ENCODE measurements at places on chromosomes 11 and 22. TPM values are rescaled to one million over a fixed set of nuclear protein-coding genes. Genes with fewer than 3 reads are reported as not detected.
A peak's percentile ranks its signal among the peaks of the same experiment; 100 is the strongest.

The PATE4 gene
- not detected for total RNA-seq

The UPB1 gene
- total RNA-seq: not detected

The INCENP gene
- 47.5 TPM for total RNA-seq

The RBM7 gene
- total RNA-seq: 5.6 TPM

The FGF19 gene
- total RNA-seq: not detected

DNA sequence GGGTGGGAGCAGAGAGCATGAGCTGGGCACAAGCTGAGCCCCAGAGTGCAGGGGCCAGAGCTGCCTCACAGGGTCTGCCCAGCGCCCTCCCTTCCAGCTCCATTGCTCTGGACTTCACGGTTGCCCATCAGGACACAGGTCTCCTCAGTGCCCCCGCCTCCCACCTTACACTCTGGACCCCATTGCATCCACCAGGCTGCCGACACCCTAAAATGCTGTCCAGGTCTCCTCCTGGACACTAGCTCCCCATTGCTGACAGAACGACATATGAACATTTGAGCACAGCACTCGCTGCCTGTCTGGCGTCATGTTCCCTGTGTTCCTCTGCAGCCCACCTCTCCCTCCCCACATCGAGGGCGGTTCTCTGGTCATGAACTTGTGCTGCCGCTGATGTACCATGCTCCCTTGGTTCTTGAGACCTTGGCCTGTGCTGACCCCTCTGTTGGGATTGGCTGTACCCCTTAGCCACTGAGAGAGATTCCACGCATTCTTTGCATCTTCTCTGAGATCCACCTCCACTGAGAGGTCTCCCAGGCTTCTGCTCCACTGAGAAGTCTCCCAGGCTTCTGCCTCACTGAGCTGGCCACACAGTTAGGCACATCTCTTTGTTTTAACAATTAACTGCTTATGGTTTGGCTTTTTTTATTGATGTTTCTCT is 34.2 kb upstream of the NECTIN1 start:
- DNase-seq: no peak

DNA sequence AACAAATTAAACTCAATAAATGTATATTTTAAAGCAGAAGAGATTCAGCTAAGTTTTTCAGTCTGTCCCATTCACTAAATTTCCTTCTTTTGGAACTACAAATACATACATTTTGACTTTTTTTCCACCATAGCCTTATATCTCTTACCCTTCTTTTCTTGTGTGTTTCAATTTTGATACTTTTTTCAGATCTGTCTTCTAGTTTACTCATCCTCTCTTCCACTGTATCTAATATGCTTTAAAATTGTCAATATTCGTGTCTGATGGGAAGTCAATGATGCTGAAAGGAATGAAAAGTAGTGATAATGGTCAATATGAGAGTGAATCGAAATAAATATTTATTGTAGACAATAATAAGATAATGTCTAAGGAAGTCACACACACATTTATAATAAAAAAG is 332.3 kb upstream of the KIRREL3 start:
- DNase-seq: no peak

DNA sequence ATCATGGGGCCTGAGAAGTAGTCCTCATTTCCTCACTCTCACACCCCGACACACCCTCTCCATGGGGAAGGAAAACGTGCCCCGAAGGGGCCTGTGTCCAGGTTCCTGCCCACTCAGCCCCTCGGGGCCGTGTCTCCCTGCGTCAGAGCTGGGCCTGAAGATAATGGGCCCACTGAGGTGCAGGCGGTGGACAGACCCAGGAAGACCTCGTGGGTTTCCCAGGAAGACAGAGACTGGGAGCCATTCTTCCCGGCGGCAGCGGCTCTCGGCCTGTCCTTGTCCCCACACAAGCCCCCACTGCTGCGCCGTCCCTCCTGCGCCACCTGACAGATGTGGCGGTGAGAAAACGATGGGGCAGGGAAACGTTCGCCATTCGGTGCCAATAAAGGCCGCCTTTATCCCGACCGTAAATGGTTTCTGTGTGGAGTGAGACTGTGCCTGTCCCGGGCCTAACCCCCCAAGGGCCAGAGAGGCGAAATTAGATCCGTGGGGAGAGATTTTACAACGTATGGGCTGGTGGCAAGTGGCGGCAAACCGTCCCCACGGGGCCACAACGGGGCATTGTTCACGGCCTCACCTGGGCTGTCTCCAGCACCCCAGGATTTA is 89.0 kb downstream of the CDKN1C start:
- no peak for DNase-seq

DNA sequence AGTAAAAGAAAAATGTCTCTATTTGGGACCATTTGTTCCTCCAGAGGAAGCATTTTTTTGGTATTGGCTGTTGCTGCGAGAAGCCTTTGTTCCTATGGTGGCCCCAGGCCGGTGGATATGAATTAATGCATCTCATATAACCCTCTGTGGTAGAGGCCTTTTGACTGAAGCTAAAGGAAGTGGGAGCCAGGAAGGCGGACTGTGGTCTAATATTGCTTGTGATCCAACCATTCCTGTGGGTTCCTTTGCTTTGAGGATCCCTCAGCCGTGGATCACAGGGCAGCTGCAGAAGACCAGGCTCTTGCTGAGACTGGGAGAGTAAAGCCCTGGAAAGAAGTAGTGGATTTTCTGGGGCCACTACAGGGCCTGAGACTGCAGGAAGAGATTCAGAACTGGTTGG is 68.3 kb upstream of the NAV2 start:
- DNase-seq: no peak

- DNase-seq: no peak
These were observed 9.6 kb downstream of the QSER1 start for GRCh38 chr11:32902089-32902665.

DNA sequence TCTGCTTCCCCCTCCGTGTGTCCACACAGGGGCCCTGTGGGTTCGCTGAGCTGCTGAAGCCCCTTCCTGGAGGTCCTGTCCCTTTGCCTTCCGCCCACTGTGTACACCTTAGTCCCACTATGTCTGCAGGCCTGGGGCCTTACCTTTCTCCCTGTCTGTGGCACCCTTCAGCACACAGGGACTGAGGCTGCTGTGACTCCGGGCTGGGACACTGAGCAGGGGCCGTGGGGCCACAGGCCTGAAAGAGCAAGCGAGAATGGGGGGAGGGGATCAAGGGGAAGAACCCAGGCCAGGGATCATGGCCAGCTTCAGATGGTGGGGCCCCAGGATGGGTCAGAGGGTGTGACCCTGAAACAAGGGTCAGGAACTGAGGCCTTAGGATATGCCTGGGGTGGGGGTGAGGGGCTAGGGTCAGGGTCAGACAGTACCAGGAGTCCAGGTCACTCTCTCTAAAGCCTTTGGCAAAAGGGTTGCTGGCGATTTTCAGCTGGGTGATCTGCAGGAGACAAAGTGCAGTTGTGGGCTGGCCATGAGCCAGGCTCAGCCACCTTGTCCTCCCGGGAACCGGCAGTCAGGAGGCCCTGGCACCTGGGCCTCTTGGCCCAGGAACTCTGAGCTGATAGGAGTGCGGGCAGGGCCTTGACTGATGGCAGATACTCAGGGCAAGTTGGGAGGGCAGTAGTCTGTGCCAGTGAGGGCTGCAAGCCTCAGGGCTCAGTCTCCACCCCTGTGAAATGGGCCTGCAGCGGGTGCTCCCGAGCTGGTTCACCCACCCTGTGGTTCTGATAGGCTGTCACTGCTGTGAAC is 2.6 kb upstream of the NUDT8 start:
- DNase-seq: no peak

DNA sequence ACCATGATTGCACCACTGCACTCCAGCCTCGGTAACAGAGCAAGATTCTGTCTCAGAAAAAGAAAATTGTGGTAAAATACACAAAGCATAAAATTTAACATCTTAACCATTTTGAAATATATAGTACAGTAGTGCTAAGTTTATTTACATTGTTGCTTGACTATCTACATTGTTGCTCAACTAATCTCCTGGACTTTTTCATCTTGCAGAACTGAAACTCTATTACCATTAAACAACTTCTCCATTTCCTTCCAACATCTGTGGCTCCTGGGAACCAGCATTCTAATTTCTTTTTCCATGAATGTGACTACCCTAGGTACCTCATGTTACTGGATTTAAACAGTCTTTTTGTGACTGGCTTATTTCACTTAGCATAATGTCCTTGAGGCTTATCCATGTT is 13.5 kb upstream of the VWA5A start:
- DNase-seq: no peak

- no peak for DNase-seq
These were observed 302.4 kb upstream of the SORL1-AS1 start for GRCh38 chr11:121755191-121755590.

GRCh38 chr11:28627690-28628255 is 519.6 kb downstream of the METTL15 start:
- DNase-seq: no peak

DNA sequence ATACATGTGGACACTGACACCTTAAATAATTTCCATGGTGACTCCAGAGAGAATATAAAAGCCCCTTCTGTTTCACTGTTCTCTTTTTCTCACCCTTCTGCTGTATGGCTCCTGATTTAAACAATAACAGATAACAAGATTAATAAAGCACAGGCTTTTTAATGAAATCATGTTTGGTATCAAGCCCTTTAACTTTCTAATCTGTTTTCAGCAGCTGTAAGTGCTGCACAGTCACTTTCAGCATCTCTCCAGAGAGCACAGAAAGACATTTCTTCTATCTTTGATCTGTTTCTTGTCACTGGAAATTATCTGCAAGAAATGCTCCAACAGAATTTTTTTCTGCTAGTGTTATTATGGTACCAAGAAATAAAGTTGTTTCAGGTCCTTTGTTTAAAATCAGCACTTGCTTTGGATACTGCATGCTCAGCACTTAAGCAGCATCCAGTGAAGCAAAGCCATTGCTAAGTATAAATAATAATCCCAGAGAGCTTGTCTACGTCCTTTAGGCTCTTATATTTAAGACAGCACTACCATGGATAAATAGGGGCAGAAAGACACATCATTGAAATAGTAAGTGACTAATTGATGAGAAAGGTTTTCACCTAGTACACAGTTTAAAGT is 134.2 kb upstream of the CARD18 start:
- DNase-seq: no peak

DNA sequence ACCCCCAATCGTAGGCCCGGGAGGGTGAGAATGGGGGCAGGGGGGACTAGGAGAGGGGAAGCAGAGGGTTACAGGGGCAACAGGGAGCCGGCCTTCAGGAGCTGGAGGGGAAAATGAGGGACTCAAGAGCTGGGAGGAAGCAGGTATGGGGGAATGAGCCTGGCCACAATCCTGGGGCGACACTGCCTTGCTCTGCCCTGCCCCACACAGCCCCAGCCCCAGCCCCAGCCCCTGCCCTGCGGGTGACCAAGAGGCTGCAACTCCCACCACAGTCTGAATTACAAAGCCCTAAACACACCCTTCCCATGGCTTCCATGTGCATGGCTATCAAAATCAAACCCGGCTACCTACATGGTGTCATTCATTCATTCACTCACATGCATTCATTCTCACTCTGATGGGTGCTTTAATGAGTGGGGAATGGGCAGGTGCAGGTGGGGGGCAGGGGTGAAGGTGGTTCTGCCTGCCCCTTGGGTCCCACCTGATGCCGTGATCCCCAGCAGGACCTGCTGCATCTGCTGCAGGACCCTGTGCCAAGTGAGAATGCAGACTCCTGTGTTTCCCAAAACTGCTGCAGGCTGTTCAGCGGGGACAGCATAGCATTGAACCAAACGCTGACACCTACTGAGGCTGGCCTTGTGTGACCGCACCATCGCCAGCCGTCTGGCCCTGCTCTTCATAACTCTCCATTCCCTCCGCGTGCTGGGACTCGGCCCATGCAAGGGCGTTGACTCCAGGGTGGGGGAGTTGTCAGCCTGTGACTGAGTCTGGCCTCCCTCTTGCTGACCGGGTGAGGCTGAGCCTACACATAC is 9.5 kb upstream of the LINC01488 start:
- no peak for DNase-seq

DNA sequence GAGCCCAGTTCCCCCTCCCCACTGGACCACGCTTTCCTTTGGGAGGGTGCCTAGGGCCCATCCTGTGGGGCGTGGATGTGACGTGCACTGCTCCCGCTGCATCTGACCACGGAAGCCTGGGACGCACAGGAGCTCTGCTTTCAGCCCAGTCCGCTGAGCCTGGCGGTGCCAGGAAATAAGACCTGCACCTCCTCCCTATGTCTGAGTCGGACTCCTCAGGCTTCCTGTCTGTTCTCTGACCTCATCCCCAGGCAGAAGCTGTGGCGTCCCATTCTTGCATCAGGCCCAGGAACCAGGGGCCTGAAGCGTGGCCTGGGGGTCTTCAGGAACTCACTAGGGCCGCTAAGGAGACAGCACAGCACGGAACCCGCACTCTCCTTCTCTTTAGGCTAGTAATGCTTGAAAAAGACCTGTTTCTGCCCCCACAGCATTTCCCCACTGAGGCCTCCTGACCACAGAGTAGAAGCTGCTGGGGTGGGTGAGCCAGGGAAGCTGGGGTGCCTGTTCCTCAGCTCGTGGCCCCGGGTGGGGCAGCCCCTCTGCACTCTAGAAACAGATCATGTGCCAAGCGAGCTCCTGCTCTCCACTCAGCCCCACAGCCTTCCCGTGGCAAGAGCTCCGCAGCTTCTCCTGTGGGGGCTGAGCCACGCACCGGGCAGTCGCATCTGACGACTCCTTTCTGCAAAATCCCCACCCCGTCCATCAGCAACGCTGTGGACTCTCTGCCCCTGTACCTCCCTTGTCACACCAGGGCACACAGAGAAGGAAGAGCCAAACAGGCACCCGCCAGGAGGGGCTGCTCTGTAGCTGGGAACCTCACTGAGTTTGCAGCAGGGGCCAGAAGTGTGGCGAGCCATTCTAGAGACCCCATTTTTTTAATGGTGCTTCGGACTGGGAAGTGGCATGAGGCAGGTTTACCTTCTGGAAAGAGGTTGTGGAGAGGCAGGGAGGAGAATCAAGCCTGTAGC is 22.6 kb downstream of the MOV10L1 start:
- DNase-seq: peak; percentile 70

- DNase-seq: peak; percentile 29
These were observed 5.9 kb upstream of the OR52L1 start for GRCh38 chr11:5992604-5993251.

- peak; percentile 97 for DNase-seq
These were observed 32.2 kb upstream of the PLET1 start for GRCh38 chr11:112292785-112293407.

DNA sequence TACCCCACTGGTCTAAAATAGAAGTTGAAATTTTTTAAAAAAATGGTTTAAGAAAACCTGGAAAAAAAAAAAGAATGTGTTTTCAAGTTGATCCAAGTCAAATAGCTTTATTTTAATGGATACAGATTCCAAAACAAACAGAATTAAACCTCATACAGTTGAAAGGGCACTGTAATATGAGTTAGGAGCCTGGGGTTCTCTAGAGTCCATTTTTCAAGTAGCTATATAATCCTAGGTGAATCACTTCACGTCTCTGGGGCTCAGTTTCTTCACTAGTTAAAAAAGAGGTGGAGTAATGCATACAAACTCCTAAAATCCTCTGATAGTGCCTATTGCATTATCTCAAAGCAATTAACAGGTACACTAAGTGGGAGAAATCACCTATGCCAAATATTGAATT is 132.9 kb downstream of the BBOX1 start:
- no peak for DNase-seq

GRCh38 chr11:123249354-123249753 is 54.3 kb upstream of the CLMP start:
- DNase-seq: no peak

DNA sequence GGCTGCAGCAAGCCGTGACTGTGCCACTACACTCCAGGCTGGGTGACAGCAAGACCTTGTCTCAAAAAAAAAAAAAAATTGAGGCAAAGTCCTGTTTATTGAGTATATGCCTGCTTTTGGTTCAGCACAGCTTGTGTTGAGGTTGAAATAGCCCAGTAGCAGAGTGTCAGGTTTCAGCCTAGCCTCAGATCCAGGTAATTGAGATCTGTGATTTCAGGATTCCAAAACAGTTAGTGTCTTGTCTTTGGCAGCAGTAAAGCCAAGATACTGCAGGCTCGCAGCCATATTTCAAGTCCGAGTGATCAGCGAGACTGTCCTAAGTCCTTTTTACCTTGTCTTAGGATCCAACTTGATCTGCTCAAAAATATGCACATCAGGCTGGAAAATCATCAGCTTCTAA is 27.0 kb downstream of the CUL5 start:
- DNase-seq: no peak

Data from fibroblast of the aortic adventitia (primary cell).